Daoy (cell line): ENCODE measurements at places on chromosomes 12 and 14. TPM values are rescaled to one million over a fixed set of nuclear protein-coding genes. Genes with fewer than 3 reads are reported as not detected.

CSRP2 gene
- 74.6 and 90.0 TPM in 2 replicates for total RNA-seq

TAS2R9 gene
- not detected in 2 replicates for total RNA-seq

SOX5 gene
- total RNA-seq = 1.0 and 2.0 TPM in 2 replicates

HOXC9 gene
- 7.3 and 12.6 TPM in 2 replicates for total RNA-seq

GRCh38 chr14:39320318-39320717 is 86.6 kb downstream of the MIA2 start:
- DNase-seq = no peak

DNA sequence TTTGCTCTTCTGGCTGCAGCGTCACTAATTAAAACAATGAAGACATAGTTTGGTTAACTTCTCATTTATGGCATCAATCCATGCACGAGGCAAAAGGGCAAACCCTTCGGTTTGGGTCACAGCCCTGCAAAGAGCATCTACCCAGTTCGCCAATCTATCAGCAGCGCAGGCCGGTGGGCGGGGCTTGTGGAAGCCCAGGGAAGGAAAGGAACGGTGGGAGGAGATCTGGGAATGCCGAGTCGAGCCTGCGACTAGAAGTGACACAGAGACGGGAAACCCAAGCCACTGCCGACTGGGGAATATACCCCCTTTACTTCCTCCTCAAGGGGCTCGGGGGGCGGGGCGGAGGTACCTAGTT is 466 bp downstream of the KICS2 start:
- peak; percentile 93 for DNase-seq

DNA sequence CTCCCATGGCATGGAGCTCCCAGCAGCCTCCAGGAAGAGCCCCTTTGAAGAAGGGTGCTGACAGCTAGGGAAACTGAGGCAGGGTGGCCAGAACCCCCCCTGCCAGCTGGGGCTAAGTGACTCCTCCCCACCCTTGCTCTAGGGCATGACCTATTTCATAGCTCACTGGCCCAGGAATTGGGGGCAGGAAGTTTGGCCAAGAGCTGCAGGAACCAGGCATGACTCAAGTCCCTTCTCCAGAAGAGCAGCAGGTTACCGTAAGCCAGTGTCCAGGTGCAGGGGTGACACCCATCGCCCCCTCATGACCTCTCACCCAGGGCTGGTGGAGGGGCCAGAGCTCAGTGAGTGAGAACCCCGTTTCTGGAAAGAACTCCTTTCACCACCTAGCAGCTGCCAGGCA is 1.9 kb downstream of the RASAL1 start:
- no peak for DNase-seq

DNA sequence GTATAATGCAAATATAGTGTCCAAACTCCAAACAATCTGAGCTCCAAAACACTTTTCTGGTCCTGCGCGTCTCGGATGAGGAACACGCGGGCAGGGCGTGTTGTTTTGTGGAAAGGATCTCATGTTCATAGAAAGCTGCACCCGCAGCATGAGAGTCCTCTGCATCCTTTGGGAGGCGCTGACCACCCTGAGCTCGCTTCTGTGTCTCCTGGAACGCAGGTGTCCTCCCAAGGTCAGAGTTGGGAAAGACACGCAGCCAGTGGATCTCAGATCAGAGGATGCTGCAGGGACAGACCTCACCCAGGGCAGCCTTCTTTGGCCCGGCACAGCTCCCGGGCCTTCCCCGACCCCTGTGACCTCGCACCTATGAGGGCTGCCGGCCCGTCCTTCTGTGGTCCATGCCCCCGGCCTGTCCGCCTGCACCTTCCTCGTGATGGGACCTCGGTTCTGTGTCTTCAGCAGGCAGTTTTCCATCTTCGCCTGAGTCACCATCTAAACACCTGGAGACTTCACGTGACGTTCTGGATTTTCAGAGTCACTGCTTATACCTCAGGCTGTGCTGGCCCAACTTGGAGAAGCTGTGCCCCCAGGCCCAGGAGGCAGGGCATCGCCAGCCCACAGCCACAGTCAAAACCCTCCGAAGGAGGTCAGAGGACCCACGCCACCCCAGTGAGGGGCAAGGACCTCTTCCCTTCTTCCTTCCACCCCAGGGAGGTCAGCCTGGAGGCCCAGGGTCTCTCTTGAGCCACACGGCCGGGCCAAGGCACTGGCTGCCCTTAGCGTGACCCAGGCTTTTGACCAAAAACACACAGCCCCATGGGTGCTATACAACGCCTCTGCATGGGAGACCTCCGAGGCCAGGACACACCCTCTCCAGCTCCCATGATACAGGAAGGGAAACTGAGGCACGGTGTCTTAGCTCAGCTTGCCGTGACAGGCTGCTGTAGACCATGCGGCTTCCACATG is 25.9 kb downstream of the MMP17 start:
- DNase-seq = no peak

- no peak for DNase-seq
These were observed 39.4 kb downstream of the SDR9C7 start for GRCh38 chr12:56894698-56895368.

DNA sequence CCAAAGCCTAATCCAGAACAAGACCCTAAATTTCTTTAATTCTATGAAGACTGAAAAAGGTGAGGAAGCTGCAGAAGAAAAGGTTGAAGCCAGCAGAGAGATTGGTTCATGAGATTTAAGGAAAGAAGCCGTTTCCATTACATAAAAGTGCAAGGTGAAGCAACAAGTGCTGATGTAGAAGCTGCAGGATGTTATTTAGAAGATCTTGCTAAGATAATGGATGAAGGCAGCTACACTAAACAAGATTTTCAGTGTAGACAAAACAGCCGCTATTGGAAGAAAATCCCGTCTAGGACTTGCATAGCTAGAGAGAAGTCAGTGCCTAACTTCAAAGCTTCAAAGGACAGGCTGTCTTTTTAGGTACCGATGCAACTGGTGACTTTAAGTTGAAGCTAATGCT is 65.4 kb upstream of the AMIGO2 start:
- DNase-seq = no peak

DNA sequence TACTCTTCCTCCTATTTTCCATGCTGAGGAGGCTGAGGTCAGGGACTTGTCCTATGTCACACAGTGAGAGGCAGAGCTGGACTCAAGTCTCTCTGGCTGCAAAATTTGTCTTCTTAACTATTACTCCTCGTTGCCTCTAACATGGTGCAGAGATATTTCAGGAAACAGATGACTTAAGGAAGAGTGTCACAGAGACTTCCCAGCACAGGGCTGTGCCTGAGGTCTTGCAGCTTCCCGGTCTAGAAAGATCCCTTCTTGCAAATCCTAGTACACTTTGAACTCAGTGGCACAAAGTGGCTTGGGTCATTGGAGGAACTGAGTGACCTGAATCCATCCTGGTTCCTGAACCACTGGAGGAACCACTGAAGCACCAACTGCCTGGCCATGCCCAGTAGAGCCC is 17.1 kb upstream of the RBM19 start:
- DNase-seq = no peak

DNA sequence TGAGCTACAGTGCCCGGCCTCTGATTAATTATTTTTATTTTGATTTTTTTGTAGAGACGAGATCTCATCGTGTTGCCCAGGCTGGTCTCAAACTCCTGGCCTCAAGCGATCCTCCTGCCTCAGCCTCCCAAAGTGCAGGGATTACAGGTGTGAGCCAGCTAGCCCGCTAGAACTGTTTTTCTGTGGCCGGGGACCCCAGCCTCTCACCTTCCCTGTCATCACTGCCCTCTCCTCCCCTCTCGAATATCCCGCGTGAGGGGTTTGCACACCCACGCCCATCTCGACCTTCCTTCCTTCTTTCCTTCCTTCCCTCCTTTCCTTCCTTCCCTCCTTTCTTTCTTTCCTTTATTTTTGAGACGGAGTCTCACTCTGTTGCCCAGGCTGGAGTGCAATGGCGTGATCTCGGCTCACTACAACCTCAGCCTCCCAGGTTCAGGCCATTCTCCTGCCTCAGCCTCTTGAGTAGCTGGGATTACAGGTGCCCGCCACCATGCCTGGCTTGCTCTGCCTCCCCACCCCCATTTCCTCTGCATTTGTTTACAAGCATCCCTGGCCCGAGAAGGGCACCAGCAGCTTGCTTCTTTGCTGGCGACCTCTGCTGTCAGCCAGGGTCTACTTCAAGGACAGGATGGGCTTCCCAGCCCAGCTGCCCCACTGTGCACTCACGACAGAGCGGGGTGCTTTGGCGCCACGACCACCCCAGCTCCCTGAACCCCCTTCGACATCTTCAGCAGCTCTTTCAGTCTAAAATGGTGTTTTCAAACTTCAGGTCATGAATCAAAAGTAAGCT is 4.3 kb upstream of the TRAF3 start:
- no peak for DNase-seq

GRCh38 chr12:130680451-130680990 is 35.6 kb downstream of the RIMBP2 start:
- DNase-seq = no peak

DNA sequence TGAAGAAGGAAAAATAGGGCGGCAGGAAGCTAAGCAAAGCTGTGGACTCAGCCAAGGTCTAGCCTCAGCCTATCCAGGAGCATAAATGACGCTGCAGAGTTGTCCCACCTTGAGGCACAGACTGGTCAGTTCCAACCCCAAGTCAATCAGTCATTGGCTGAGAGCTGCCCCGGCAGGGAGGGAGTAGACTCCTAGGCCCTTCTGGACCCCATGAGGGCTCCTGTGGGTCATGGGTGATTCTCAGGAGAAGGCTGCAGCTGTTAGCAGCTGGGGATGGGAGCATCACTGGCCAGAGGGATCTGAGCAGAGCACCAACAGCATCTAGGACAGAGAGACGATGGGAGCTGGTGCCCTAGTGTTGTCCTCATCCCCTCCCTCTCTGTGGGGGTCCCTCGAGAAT is 51.8 kb upstream of the ESRRB start:
- no peak for DNase-seq

GRCh38 chr14:59283361-59283760 is 94.9 kb downstream of the DAAM1 start:
- DNase-seq = peak; percentile 42

- no peak for DNase-seq
These were observed 181.0 kb downstream of the C12orf42 start for GRCh38 chr12:103314786-103315185.

- DNase-seq = peak; percentile 55
These were observed 11.6 kb downstream of the RASSF8 start for GRCh38 chr12:25970082-25970481.

DNA sequence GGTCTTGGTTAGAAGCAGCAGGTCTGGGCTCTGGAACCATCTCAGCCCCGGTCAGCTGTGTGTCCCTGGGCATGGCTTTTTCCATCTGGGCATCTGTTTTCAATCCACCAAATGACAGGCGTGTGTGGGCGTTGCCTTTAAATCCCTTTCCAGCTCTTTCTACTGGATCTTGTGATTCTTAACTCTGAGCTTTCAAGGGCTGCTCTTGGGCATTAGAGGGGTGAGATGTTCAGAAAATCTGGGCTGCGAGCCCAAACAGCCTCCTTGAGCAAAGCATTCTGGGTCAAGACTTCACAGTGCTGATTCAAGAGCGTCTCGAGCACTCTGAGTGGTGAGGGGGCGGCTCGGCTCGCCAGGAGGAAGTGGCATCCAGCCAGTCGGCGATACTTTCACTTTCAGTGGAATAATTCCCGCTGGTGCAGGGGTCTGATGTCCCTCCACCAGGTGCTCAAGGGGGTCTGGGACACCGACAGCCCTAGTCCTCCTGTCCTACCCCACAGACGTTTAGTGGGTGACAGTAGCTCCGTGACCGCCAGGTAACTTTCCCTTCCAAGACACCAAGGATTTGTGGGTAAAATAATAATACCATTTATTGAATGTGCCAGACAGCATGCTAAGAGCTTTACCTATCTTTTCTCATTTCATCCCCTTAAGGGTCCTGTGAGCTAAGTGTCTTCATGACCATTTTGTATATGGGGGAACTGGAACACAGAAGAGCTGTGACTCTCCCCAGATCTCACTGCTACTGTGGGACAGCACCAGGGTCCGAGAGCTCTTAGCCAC is 114.0 kb downstream of the PLXNC1 start:
- DNase-seq = peak; percentile 91

DNA sequence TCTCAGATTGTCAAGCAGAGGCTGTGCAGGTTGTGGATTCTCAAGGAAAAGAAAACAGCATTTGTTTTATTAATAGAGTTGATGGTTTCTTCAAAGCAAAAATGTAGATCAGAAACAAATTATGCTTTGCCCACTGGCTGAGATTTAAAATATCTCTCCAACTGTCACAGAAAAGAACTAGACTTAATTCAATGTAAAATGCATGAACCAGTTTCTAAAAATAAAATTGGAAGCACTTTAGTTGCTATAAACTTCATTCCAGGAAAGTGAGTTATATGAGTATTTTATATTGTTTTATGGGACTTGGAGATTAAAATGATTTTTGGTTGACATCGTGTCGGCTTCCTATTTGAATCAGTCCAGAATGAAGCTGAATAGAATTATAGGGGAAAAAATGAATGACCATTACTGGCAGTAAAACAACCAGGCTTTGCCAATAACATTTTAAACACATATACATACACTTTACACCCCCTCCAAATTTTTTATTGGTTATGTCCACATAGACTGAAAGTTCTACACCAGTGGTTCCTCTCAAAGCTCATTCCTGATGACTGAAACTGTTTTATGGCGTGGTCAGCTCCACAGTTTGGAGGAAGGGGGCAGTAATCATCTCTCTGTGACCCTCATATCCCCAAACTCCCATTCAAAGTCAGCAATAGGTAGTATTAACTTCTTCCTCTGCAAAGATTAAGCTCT is 55.5 kb upstream of the DAAM1 start:
- DNase-seq = no peak

- DNase-seq = no peak
These were observed 43.6 kb upstream of the PPP2R5C start for GRCh38 chr14:101717663-101718490.

GRCh38 chr14:105077649-105077995 is 12.4 kb upstream of the GPR132 start:
- DNase-seq = no peak

- DNase-seq = no peak
These were observed 61.7 kb upstream of the AMIGO2 start for GRCh38 chr12:47141459-47141858.

DNA sequence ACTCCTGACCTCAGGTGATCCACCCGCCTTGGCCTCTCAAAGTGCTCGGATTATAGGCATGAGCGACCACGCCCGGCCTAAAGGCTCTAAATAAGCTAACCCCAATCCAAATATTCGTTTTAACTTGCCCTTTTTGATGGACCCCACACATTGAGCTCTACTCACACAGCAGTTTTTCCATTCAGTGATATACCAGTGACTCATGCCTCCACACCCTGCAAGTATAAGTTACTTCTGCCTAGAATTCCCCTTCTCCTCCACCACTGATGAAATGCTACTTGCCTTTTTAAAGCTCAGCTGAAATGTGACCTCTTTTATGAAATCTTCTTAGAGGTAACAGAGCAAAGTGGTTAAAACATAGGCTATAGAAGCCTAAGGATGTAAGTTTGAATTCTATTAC is 68.8 kb downstream of the EXOC5 start:
- peak; percentile 60 for DNase-seq

- no peak for DNase-seq
These were observed 11.3 kb downstream of the SCARB1 start for GRCh38 chr12:124852329-124852831.
